Stimulated activated CD4-positive, alpha-beta T cell treated with anti-CD3 and anti-CD28 coated beads, TNF-alpha, amount 100 ng/mL, for 4 hours (primary cell): ENCODE measurements at places on chromosomes 5 and 9.

GRCh38 chr9:77514886-77515711, 133.0 kb downstream of the GNA14 start:
- no peak for DNase-seq

GRCh38 chr9:90915693-90916092, 114.1 kb downstream of the SYK start:
- DNase-seq, result no peak

GRCh38 chr5:42887575-42887974, 75.9 kb upstream of the SELENOP start:
- no peak for DNase-seq

DNA sequence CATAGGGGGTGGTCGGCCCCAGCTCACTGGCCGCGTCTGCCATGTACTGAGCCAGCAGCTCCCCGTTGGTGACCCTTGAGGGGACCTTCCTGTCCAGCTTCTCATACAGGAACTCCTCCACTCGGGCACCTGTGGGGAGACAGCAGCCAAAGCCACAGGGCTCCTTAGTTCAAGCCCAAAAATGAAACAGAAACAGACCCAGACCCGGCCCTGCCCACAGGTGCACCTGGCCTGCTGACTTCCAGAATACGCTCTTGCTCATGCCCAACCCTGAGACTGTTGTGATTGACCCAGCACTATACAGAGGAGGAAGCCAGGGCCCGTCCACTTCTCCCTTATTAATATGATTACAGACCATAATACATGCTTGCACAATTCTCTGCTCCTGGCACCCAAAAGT, 7.0 kb downstream of the SH3GLB2 start:
- DNase-seq, result no peak

- DNase-seq, result no peak
Observed at GRCh38 chr9:14485366-14485765, 171.4 kb upstream of the NFIB start.

DNA sequence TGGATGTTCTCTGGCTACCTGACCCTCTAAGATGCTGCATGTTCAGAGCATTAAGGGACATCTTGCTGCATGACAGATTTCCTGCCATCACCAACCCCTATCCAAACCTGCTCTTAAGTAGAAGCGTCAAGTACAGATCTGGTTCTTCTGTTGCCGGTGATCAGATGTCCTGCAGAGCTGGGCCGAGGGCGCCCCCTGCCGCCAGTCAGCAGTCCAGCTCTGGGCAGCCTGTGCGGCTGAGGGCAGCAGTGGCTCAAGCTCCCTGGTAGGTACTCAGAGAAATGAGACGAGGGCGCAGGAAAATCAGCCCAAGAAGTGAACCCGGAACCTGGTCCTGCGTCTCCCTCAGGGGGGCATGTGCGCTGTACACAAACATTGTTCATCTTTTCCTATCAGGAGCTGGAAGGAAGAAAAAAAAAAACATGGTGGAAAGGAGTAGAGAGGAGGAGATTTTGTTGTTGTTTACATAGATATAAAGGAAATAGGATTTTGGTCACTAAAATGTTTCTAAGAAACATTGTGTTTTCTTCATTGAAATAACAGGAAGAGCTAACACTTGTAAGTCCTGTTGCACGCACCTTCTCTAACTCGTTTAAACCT, 95.8 kb downstream of the CFAP90 start:
- no peak for DNase-seq

- no peak for DNase-seq
Observed at GRCh38 chr5:82100303-82101077, 128.7 kb downstream of the ATG10 start.

GRCh38 chr5:151024440-151025249, 4.3 kb downstream of the GPX3 start:
- no peak for DNase-seq

DNA sequence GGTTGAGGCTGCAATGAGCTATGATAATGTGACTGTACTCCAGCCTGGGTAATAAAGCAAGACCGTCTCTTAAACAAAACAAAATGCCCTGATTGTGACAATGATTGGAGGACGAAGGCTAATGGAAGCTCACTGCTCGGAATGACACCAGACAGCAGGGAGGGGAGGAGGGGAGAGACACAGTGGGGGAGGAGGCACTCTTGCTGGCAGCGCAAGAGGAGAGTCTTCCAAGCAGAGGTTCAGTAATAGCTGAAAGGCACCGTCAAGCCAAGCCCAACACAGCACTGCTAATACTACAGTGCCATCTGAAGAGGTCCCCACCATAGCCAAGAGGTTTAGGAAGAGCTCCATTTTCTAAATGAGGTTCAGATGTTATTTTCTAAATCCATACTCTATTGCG, 102.3 kb downstream of the GLDC start:
- DNase-seq, result no peak

GRCh38 chr5:150642991-150643710, 2.7 kb downstream of the SYNPO start:
- DNase-seq, result no peak

- DNase-seq, result no peak
Observed at GRCh38 chr5:148514344-148514743, 130.6 kb downstream of the FBXO38 start.

- no peak for DNase-seq
Observed at GRCh38 chr5:132751971-132752580, 4.8 kb downstream of the CCNI2 start.

- DNase-seq, result no peak
Observed at GRCh38 chr5:33713136-33713765, 178.5 kb downstream of the ADAMTS12 start.

DNA sequence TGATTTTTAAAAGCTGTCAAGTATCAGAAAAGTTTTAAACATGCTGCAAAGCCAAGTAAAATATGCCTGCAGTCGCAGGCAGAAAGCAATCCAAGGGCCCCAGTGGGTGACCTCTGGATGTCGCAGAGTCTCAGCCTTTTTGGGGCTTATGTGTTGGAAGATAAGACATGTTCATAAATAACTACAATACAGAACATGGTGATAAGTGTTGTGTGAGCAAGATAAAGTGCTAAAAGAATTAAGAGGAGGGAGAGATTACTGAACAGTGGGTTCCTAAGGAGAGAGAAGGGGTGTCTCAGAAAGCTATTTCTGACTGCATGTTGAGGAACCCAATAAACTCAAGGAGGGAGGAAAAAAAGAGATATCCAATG, 78.9 kb upstream of the ADRB2 start:
- DNase-seq, result no peak

- no peak for DNase-seq
Observed at GRCh38 chr9:77987880-77988525, 43.6 kb downstream of the GNAQ start.

GRCh38 chr5:143361438-143361837, 42.0 kb downstream of the NR3C1 start:
- DNase-seq, result no peak

- DNase-seq, result no peak
Observed at GRCh38 chr9:77882294-77882693, 149.3 kb downstream of the GNAQ start.

DNA sequence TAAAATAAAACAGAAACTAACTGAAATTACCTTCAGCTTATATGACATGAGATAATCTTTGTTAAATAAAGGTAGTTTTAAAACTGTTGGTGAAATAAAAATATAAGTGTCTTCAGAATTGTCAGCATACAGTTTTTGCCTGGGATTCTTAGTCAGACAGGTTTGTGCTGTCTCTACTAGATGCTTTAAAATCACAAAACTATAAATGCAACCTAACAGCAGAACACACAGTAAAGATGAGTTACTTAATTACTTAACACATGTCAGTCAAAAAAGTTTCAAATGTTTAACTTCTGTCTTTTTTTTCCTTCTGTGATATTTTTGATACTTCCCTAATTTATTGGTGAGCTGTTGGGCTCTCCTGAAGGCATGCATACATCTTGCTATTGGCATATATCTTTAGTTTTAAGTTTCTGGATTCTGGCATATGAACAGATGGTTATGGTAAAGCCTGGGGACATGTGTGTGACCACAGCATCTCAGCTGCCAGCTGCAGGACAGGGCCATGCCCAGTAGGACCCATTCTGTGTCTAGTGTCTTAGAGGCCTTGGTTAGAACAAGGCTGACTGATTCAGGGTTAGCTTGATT, 231.1 kb upstream of the NUDT12 start:
- no peak for DNase-seq

GRCh38 chr9:133513214-133514100, 11.3 kb downstream of the MYMK start:
- no peak for DNase-seq

DNA sequence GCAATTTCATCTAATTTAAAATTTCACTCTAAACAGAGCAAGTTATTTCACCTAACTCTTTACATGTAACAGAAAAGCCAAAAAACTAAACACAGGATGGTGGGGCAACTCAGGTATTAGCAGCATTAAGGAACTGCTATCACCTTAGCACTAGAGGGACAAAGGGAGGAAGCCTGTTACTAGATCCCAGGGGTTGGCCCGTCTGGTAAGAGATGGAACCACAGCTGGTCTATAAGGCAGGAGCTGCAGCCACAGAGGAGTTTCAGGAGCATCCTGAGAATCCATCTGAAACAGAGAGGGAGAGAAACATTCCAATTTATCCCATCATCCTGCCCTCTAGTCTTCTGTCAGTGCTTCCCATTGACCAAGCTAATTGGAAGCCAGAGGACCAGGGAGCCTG, 300.3 kb downstream of the MRPS30 start:
- no peak for DNase-seq

- no peak for DNase-seq
Observed at GRCh38 chr5:119527351-119527750, 75.1 kb downstream of the HSD17B4 start.

DNA sequence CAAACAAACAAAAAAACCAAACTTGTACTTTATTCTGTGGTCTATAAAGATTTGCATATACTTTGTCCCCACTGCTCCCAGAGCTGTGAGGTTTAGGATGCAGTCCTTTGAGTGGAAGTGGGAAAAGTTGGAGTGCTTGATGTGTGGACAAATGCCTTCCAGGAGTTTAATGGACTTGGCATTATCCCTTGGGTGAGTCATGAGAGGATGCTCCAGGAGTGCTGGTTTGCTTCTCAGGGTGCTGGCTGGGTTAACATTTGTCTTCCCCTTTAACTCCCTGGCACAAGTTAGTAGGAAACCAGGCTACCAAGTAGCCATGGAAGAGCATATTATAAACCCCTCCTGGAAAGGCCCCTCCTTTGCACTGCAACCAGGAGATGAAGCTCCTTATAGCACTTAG, 417.4 kb upstream of the RIOK2 start:
- DNase-seq, result no peak

DNA sequence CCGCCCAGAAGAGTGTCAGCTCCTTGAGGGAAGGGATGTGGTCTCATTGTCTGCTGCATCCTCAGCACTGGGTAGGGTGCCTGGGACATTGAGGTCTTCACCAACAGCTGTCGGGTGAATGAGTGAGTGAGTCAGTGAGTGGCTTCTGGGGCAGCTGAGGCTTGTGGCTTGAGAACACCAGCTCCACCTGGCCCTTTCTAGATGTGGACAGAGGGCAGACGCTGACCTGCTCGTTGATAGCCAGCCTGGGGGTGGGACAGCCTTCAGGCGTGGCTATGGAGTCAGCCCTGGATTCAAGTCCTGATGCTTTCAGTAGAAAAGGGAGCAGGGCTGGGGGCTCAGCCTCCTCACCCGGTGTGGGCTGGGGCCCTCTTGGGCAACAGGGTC, 215.1 kb downstream of the C9orf50 start:
- no peak for DNase-seq
